ENCODE measurements at places on chromosomes 5 and 9.

DNA sequence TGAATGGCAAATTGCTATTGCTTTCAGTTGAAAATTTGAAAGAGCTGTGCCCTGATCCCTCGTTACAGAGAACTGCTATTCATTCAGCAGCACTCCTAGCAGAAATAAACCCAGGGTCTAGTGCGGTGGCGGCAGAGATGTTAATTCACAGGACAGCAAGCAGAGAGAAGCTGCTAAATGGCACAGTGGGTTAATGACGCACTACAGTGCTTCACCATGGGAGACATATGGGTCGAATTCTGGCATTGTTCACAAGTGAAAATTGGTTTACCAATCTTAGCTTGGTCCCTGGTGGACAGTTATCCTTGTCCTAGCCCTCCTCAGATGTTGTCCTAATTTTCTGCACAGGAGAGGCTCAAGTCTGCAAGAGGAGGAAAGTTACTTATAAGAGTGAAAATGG lies 807.4 kb downstream of the TLE1 start:
- no peak for DNase-seq

GRCh38 chr5:88269222-88269771 lies 652 bp upstream of the TMEM161B start:
- no peak for DNase-seq

- DNase-seq, result no peak
Measured at GRCh38 chr9:93190656-93191353, 6.9 kb downstream of the WNK2 start.

GRCh38 chr9:16709924-16710323 lies 160.5 kb downstream of the BNC2 start:
- DNase-seq, result no peak

Data from stimulated activated CD8-positive, alpha-beta memory T cell treated with anti-CD3 and anti-CD28 coated beads, Interleukin-15, amount 100 ng/mL, for 24 hours (primary cell).